Ascending aorta (tissue), 2 donors: ENCODE measurements at places on chromosomes 2 and 18.

GRCh38 chr18:61127714-61128467 is 205.3 kb upstream of the CDH20 start:
- H3K36me3 ChIP-seq: no peaks in the 10 kb centered on the region
- no peak for DNase-seq
- H3K4me1 ChIP-seq: no peaks in the 10 kb centered on the region
- no peaks in the 10 kb centered on the region for H3K27me3 ChIP-seq

DNA sequence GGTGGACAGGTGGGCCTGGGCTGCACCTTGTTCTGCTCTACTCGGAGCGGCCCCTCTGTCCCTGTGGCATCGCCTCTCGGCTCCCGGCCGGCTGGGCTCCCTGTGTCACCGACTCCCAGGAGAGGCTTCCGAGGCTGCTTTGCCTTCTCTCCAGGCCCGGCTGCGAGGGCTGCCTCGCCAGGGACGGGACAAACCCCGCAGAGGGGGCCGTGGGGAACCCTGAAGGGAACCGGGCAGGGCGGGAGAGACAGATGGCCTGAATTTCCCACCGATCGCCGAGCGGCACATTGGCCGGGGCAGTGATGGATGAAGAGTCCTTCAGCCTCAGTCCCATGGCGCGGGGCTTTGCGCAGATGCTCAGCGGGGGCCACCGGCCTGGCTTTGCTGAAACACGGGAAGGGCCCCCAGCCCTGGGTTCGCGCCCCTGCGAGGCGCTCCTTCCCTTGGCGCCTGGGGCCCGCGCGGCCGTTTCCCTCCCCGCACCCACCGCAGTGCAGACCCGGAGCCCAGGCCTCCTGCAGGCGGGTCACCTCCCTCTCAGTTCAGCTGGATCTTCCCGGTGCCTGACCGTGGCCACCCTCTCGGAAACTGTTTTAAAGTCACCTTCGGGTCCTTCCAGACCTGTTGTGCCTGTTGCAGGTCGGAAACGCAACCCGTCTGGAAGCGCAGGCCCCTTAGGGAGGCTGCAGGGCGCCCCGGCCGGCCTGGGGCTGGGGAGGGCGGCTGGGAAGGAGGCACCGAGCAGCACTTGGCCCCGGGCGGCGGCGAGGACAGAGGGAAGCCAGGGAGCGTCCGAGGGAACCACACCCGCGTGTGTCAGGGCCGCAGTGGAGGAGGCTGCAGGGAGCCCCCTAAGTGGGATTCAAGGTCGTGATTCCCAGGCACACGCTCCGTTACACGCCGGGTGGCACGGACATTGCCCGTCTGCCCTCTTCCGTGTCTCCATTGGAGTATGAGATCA is 341.9 kb upstream of the SALL3 start:
- no peaks in the 10 kb centered on the region for H3K4me1 ChIP-seq
- no peak overlapping the region for H3K27ac ChIP-seq
- H3K4me3 ChIP-seq: no peak overlapping the region
- no peak for DNase-seq

GRCh38 chr2:234324116-234324515 is 172.8 kb downstream of the ARL4C start:
- no peak for DNase-seq
- no peak overlapping the region for H3K27ac ChIP-seq
- H3K4me3 ChIP-seq: no peak overlapping the region
- H3K27me3 ChIP-seq: no peaks in the 10 kb centered on the region

- no peak for DNase-seq
- H3K27me3 ChIP-seq: no peaks in the 10 kb centered on the region
- no peak overlapping the region for H3K27ac ChIP-seq
- H3K4me3 ChIP-seq: no peak overlapping the region
- H3K36me3 ChIP-seq: no peaks in the 10 kb centered on the region
- H3K4me1 ChIP-seq: peaks cover 4% of the 10 kb centered on the region
Measured at GRCh38 chr2:98800330-98801064, 69.6 kb upstream of the MGAT4A start.

DNA sequence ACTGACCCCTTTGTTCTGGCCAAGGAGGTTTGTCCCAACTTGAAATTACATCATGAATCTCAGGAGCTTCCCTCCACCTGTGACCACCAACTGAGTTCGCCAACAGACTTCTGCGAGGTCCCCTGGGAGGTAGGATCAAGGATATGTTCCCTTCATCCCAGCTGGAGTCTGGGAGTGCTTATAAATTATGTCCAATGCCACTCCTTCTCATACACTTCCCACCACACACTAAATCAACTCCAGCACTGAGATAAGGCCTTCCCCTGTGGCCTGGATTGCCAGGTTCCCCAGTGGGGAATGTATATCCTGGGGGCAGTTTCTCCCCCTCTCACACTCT is 99.2 kb downstream of the RND3 start:
- DNase-seq: no peak
- H3K27ac ChIP-seq: no peak overlapping the region
- no peak overlapping the region for H3K4me3 ChIP-seq
- no peaks in the 10 kb centered on the region for H3K36me3 ChIP-seq
- no peaks in the 10 kb centered on the region for H3K27me3 ChIP-seq

GRCh38 chr2:25383806-25384205 is 42.1 kb upstream of the DNMT3A start:
- H3K36me3 ChIP-seq: peaks cover 2% of the 10 kb centered on the region
- H3K4me3 ChIP-seq: no peak overlapping the region
- no peak overlapping the region for H3K27ac ChIP-seq
- H3K27me3 ChIP-seq: no peaks in the 10 kb centered on the region
- no peaks in the 10 kb centered on the region for H3K4me1 ChIP-seq

GRCh38 chr2:28544405-28544921 is 48.6 kb downstream of the PLB1 start:
- H3K4me3 ChIP-seq: no peak overlapping the region
- H3K27ac ChIP-seq: no peak overlapping the region
- no peaks in the 10 kb centered on the region for H3K27me3 ChIP-seq
- no peaks in the 10 kb centered on the region for H3K36me3 ChIP-seq
- H3K4me1 ChIP-seq: no peaks in the 10 kb centered on the region
